ENCODE measurements at places on chromosomes 12 and 14. TPM values are rescaled to one million over a fixed set of nuclear protein-coding genes. Genes with fewer than 3 reads are reported as not detected.

PSMC1 gene
- 88.3 TPM for total RNA-seq

PTPN21 gene
- 14.2 TPM for total RNA-seq

- DNase-seq = no peak
These were observed 127.7 kb downstream of the SNAPC1 start for GRCh38 chr14:61889914-61890351.

DNA sequence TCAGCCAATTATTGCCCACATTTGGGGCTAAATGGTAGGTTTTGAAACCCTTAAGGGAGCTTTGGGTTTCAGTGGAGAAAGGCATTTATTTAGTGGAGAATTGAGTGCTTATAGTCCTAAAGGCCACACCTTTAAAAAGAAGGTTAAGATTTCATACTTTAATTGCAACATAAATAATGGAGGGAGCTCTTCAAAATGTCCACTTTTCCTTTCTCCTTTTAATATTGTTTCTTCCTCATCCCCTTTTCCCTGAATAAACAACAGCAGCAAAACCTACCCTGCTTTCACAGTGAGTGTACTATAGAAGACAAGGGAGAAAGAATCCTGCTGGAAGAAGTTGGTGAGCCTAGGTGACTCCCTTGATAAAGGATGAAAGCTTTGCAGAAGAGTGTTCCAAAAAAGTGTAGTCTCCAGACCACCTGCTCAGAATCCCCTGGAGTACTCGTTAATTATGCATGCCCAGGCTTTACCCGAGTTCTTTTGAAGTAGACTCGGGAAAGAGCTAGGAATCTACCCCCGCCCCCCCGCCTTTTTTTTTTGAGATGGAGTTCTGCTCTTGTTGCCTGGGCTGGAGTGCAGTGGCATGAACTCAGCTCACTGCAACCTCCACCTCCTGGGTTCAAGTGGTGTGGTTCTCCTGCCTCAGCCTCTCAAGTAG, 11.5 kb upstream of the EID3 start:
- no peak for DNase-seq

All from fibroblast of villous mesenchyme (primary cell).